Mucosa of descending colon (tissue), 3 donors: ENCODE measurements at places on chromosomes 2 and 18.

DNA sequence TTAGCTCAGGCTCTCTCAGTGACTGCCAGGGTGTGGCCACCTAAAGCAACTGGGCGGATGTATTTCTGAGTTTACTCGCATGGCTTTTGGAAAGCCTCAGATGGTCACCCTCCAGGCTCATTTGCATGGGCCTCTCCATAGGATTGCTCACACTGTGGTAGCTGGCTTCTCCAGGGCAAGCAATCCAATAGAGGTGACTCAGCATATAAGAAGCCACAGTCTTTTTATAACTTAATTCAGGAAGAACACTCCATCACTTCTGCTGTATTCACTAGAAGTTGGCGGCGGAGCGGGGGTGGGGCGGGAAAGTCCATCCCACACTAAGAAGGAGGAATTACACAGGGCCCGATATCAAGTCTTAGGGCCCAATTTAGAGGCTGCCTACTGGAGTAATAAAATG is 3.6 kb upstream of the DOK6 start:
- no peak for DNase-seq

GRCh38 chr2:206323486-206323885 is 49.0 kb downstream of the ZDBF2 start:
- no peak for DNase-seq

- no peak for DNase-seq
Observed at GRCh38 chr2:67057901-67058703, 339.0 kb upstream of the ETAA1 start.

DNA sequence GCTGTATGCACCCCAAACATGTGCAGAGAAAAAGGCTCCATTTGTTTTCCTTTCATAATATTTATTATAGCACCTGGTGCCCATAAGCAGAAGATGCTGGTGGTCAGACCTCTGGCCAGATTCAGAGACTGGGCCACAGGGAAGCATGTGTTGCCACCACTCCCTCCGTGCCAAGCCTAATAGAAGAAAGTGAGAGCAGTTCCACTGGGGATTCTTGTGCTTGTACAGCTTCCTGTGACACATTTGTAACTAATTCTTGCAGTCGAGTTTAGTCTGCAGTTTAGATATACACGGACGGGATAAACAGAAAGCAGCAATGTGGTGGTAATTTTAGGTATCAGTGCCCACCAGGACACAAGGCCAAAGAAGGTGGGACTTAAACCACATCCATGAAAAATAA is 135.4 kb upstream of the PIEZO2 start:
- no peak for DNase-seq

DNA sequence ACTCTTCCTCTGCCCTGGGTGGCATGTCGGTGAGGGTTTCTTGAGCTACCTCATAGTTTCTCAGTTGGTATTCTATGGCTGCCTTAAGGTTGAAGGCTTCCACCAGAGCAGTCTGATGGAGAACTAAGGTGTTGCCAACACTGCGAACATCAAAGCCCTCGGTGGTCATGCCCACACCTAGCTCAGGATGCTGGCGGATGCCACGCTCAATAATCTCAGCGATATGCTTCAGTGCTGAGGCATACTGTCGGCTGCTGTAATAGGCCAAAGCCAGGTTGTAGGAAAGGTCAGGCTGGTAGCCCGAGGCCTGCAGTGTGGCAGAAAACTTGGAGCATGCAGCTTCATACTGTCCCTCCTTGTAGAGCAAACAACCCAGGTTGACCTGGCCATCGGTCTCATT is 225.3 kb downstream of the AGPS start:
- no peak for DNase-seq

- no peak for DNase-seq
Observed at GRCh38 chr18:45548614-45549013, 66.7 kb upstream of the SLC14A2 start.

DNA sequence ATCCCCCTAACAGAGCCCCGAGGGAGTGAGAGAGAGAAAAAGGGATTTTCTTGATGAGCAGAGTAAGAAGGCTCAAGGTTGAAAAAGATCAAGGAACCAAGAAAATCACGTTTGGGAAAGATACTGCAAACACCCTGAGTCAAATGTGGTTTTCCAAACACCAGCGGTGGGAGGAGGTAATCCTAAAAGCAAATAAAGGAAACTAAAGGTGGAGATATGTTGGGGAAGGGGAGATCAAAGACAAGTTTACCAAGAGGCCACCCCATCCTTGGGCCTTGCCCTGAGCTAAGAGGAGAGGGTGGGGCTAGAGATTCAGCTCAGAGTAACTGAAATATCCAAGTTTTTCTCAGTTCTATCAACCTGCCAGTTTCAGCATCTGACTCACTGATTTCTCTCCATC is 332.3 kb downstream of the ETAA1 start:
- no peak for DNase-seq

GRCh38 chr2:17821535-17822444 is 5.5 kb downstream of the MSGN1 start:
- no peak for DNase-seq
